T-cell (primary cell): ENCODE measurements at places on chromosomes 2 and 18.

DNA sequence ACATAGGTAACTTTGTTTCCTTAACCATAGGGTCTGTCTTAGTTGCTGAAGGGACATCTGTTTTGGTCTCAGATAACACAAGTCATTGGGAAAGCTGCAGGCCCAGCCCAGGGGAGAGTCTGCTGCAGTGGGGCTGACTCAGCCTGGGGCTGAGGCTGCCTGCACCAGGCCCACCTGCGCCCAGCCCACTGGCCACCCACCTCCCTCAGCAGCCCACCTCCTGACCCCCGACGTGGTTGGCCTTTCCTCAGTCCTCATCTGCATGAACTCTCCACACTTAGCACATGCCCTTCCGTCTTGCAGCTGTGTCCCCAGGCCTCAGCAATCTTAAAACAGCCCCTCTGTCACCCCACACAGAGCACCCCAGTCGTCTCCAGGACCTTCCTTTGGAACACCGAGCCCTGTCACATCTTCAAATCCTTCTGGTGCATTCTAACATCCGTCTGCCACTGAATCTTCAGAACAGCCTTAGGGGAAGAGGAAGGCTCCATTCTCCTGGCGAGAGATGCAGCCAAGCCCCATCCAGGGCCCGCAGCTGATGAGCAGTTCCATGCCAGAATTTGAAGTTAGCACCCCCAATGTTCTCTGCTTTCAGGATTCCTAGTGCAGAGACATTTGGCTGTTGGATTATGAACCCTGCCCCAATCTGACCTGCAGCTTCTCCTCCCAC is 231.4 kb downstream of the SEPTIN10 start:
- DNase-seq = no peak

GRCh38 chr2:142849820-142850219 is 27.6 kb upstream of the KYNU start:
- no peak for DNase-seq

- no peak for DNase-seq
Observed at GRCh38 chr2:232386740-232387450, 8.3 kb downstream of the ALPP start.

DNA sequence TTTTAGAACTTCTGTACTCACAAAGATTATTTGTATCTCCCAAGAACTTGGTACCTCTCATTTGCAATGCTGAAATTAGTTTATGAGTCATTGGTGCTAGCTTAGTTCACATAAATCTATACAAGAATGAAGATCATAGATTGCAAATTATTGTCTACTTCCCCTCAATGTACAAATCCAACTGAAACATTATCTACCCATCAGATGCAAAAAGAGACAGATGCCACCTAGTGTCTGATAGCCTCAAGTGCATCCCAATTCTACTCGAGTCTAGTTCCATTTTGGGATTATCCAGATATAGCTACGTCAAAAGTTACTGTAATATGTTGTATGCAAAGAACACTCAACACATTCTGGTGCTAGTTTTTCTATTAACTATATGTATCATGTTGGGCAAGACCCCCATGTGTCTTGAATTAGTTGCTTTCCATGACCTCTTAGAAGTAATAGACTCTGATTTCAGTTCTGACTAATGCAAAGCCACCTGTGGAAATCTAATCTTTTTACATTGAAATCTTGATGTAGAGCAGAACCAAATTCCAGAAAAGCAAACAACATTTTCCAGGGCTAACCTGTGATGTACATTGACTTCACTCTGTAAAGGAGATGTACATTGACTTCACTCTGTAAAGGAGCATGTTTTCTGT is 210.0 kb downstream of the RBM43 start:
- peak; percentile 9 for DNase-seq

DNA sequence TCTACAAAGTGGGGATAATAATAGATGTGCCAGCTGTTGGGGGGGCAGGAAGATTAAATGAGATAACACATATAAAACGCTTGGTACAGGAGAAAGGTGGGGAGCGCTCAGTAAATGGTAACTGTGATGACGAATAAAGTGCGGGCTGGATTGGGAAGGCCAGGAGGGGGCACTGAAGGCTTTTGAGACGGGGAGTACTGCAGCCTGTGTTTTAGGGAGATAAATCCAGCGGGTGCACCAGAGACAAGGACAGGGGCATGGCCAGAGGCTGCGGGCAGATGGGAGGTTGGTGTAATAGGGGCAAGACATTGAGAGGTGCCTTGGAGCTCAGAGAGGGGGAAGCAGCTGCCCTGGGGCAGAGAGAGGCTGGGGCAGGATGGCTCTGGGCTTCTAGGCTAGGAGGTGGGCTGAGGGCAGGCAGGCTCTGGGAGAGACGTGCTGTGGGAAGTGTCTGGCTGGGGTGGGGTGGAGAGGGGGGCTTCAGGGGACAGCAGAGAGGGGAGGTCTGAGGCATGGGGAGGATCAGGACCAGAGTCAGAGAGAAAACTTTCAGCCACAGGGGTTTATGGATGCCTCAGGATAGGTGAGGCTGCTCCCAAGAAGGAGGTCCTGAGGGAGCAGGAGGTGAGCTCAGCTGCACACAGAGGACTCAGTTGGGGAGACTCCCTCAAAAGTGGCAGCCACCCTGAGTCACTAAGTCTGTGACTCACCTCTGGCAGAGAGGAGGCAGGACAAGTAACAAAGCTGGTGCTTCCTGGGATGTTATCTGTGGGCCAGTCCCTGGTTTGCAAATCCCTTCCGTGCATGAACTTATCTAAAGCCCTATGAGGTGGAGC is 18.8 kb downstream of the TEX44 start:
- DNase-seq = no peak

DNA sequence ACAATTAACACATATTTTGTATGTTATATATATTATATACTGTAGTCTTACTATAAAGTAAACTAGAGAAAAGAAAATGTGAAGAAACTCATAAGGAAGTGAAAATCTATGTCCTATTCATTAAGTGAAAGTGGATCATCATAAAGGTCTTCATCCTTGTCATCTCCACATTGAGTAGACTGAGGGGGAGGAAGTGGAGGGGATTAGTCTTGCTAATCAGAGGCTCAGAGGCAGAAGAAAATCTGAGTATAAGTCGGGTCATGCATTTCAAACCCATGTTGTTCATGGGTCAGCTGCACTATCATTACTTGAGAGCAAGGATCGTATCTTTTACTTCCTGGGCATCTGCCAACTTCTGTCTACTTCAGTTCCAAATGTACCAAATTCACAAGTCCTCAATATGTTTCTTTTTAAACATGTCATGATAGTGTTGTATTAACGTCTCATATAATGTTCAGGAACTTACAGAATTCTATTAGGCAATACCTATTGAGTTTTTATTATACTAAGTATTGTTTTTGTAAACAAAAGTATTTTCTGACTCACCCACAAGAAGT is 208.9 kb upstream of the BOD1L2 start:
- DNase-seq = no peak

GRCh38 chr2:163626639-163627109 is 109.1 kb downstream of the FIGN start:
- no peak for DNase-seq

DNA sequence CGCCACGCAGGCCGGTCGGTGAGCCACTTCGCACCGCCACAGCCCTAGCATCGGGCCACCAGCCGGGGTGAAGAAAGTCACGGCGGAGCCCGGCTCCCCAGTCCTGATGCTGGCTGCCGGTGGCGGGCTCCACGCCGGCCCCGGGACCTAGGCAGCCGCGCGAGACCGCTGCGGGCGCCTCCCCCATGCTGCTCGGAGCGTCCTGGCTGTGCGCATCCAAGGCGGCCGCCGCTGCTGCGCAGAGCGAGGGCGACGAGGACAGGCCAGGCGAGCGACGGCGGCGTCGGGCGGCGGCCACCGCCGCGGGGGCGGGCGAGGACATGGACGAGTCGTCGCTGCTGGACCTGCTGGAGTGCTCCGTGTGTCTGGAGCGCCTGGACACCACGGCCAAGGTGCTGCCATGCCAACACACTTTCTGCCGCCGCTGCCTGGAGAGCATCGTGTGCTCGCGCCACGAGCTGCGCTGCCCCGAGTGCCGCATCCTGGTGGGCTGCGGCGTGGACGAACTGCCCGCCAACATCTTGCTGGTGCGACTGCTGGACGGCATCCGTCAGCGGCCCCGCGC is 433 bp downstream of the SH3RF3 start:
- no peak for DNase-seq

- no peak for DNase-seq
Observed at GRCh38 chr2:60445684-60446179, 107.7 kb downstream of the BCL11A start.

- DNase-seq = peak; percentile 27
Observed at GRCh38 chr2:201363857-201364560, 6.9 kb upstream of the FLACC1 start.

GRCh38 chr2:158172719-158173118 is 71.0 kb downstream of the UPP2 start:
- no peak for DNase-seq

DNA sequence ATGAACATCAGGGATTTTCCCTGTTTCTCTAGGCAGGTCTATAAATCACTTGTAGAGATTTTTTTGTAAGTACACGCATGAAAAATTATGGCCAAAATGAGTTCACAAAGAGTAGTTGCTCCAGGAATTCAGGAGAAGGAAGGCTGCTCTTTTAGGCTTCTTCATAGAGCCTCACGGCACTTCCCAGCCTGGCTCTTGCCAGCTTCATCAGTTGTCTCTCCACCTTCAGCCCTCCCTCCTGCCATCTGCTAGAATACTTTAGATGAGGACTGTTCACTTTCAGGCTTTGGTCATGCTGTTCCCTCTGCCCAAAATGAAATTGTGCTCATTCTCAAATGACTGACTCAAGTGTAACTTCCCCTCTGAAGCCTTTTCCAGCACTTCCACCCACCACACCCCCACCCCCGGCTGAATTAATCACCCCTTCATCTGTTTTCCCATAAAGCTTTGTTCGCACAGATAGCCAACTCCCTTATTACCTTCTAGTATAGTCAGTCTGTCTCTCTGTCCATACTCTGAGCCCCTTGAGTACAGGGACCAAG is 1.8 kb upstream of the ABCA12 start:
- DNase-seq = no peak

DNA sequence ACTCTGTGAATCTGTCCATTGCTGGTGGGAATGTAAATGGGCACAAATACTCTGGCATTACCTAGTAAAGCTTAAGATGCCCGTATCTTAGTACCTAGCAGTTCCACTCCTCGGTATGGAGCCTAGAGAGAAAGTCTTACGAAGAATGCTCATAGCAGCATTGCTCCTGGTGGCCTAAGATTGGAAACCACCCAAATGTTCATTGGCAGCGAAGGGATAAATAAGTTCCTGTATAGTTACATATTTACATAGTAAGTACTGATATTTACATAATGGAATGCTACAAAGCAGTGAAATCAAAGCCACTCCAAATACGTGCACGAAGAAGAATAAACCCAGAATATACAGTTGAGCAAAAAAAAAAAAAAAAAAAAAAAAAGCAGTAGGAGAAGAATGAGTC is 46.7 kb upstream of the PDIA6 start:
- DNase-seq = no peak

DNA sequence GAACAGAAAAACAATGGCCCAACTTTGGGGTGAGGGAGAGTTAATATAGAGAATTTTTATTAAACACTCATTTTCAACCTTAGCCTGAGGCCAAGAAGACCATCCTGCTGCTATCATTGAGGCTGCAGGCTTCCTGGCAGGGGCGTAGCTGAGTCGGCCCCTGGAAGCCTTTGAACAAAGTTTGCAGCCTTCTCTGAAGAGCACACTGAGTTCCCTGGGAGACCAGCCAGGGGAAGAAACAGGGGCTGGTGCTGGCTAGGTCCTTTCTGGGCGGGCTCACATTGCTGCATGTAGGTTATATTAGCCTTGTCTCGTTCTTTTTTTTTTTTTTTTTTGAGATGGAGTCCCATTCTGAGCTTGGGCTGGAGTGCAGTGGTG is 126.8 kb upstream of the HS6ST1 start:
- no peak for DNase-seq

DNA sequence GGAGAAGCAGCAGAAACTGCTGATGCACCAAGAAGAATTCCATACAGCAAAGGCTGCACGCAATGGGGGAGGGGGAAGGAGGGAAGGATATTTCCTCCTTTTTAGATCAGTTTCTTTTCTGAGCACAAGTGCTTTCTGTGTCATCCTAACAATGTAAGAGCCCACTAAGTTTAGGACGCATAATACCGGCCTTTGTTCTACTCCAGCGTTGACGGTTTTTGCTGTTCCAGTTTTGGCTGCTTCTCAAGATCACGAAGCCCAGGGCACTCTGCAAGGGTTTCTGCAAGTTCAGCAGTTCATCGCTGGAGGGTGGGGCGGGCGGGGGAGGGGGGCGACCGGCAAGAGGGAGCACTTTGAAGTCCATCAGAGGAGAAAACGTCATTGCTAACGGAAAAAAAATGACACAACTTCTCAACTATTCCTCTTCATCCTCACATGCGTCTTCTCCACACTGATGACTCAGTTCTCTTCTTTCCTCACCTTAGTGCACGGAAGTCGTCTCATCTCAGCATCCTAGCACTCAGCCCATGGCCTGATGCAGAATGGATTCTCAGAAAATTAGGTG is 8.7 kb downstream of the FAM178B start:
- no peak for DNase-seq

DNA sequence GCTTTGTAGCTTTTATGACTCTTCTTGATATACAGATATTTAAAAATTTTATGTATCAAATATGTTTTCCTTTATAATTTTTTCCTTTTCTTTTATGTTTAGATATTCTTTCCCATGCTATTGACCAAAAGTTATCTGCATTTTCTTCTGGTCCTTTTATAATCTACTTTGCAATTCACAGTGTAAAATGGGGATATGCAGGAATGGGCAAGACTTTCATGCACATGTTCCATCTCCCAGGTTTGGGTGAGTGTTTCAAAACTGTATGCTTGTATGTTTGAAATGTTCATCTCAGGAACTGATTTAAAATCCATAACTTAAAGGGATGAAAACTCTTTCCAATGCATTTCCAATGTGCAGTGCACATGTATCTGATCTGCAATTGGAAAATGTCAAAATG is 199.9 kb downstream of the MEIS1 start:
- no peak for DNase-seq

GRCh38 chr18:46630160-46630559 is 26.9 kb downstream of the LOXHD1 start:
- no peak for DNase-seq

- DNase-seq = no peak
Observed at GRCh38 chr2:32242331-32242730, 22.4 kb downstream of the NLRC4 start.

DNA sequence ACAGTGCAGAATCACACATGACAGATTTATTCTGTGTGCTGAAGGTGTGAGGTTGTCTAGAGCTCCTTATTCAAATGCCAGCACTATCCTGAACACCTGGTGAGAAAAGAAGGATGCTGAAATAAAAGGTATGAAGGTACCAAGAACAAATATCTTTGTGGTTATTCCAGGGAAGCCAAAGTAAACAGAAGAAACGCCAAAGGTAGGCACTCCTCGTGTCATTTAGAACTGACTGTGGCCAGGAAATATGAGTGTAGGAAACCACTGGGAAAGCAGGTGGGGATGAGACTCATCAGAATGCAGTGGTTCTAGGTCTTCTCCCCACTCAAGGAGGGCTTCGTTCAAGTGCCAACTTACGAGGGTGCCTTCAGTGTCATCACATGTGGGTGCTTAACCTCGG is 80.8 kb downstream of the KIF5C start:
- DNase-seq = no peak
